ENCODE measurements at places on chromosomes 1 and 21.

- no peak for DNase-seq
Measured at GRCh38 chr1:14037101-14037847, 337.3 kb downstream of the PRDM2 start.

DNA sequence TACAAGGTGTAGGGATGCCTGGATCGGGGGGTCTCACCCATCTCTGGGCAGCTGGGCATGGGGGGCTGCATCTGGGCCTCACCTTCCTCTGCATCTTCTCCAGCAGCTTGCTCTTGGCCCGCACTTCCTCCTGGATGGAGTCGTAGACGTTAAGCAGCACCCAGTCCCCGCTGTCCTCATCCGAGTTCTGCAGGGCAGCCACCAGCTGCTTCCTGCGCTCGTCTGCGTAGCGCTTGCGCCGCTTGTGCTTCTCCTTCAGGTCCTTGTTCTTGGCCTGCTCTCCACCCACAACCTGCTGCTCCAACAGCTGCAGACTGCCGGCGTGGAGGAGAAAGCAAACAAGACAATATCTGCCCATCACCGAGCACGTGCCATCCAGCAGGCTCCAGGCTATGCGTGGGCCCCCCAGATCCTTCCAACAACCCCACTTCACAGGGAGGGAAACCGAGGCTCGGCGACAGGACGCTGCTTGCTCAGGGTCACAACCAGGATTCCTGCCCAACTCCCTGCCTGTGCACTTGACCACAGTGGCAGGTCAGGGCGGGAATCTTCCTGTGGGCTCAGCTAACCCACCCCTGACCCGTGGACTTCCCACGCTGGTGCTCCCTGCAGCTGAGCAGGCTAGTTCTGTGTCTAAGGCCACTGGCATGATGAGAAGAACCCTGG is 21.5 kb upstream of the DDOST start:
- DNase-seq: no peak

DNA sequence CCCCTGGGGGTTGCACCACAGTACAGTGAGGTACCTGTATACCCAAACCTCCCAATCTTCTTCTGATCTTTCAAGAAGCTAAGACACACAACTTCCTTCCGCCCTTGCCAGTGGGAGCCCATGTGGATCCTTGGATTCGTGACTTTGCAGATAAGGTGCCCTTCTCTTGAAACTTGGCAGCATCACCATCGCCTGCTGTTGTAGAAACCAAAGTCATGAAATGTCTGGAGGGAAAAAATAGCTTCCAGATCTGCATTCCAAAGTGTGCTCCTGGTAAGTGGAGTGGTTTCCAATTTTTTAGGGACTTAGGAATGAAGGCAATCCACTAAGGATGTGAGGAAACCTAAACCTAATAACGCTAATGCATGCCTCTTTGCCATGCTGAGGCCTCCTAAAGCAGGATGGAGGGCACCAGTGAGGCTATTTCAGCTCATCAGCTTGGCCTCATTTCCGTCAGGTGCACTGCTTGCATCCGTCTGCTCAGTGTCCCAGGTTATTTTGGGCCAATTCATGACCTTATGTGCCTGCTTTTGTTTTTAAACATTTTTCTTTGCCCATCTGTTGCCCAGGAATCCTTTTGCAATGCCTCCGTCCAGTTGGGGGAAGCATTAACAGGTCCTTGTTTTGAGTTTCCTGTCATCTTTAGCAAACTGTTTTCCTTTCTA is 8.2 kb upstream of the EFHD2 start:
- no peak for DNase-seq

GRCh38 chr1:180527101-180527669 is 24.8 kb upstream of the ACBD6 start:
- DNase-seq: no peak

- no peak for DNase-seq
Measured at GRCh38 chr1:72892461-72892860, 610.1 kb upstream of the NEGR1 start.

GRCh38 chr1:30984165-30984889 is 75.8 kb upstream of the SDC3 start:
- DNase-seq: no peak

DNA sequence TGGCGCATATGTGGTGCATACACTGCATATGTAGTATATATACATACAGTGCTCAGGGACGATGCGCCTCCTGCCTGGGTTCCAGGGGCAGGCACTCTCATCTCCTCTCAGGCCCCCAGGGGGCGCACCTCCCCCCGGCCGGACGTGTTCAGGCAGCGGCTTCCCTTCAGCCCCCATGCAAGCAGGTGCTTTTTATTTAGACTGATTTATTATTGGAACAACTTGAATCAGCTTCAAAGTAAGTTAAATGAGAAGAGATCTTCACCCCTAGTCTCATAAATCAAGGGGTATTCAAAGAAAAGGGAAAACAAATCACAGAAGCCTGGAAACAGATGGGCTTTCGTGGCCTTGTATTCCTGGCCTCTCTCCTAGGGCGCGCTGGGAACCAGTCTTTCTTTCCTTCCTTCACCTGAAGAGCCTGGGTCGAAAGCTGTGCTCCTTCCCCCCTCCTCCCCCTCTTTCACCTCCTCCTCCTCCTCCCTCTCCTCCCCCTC is 64.6 kb downstream of the UBIAD1 start:
- no peak for DNase-seq

DNA sequence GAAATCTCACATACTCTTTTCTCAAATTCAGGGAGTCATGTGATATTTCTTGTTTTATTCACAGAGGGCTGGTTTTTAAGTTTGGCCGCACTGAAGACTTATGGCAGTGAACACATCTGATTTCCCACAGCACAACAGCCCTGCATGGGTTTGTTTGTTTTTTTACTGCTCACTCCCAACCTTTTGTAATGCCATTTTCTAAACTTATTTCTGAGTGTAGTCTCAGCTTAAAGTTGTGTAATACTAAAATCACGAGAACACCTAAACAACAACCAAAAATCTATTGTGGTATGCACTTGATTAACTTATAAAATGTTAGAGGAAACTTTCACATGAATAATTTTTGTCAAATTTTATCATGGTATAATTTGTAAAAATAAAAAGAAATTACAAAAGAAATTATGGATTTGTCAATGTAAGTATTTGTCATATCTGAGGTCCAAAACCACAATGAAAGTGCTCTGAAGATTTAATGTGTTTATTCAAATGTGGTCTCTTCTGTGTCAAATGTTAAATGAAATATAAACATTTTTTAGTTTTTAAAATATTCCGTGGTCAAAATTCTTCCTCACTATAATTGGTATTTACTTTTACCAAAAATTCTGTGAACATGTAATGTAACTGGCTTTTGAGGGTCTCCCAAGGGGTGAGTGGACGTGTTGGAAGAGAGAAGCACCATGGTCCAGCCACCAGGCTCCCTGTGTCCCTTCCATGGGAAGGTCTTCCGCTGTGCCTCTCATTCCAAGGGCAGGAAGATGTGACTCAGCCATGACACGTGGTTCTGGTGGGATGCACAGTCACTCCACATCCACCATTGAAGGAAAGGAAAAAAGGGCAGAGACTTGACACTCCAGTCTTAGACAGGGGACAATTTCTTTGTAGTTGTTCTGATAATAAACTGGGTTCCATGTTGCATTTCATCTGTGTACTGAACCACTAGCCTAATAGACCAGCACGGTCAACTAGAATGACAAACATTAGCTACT is 22.8 kb downstream of the TMEM50A start:
- no peak for DNase-seq

- DNase-seq: no peak
Measured at GRCh38 chr1:20829531-20829930, 42.4 kb upstream of the HP1BP3 start.

- DNase-seq: no peak
Measured at GRCh38 chr1:87739141-87739540, 410.5 kb downstream of the LMO4 start.

DNA sequence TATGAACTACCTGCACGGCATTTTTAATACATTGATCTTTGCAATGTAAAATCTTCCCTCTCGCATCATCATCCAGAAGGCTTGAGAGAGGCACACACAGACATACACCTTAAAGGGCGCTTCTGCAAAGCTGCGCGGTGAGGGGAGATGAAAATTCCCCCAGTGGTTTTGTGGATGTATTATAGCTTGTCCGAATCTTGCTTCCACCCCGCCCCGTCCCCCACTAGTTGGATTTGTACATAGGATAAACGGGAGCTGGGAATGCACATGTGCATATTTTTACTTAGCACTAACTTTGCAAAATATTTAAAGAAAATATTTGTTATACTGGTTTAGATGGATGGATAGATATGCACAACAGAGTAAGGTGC is 542 bp upstream of the ASTN1 start:
- no peak for DNase-seq

- no peak for DNase-seq
Measured at GRCh38 chr1:67626090-67626860, 58.7 kb upstream of the GADD45A start.

- DNase-seq: no peak
Measured at GRCh38 chr1:41662765-41663437, 178.4 kb upstream of the EDN2 start.

DNA sequence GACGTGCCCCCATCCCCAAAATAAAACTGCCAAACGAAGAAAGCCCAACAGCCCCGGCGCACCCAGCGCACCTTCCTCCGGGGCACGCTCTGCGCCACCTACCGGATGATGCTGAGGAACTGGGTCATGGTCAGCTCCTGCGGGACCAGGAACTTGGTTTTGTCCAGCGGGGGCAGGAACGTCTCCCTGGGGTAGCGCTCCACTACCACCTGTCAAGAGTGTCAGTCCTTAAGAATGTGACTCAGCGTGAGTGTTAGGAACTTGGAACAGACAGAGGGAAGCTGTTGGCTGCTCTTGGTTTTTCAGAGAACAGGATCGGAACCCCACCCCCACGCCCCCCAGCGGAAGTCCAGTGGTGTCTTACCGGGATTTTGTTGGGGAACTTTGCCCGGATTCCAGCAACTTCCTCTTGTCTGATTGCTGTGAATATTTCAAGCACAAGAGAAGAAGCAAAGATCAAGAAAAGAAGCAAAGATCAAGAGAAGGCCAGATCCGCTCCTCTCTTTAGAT is 431 bp downstream of the MAP1LC3C start:
- DNase-seq: no peak

- no peak for DNase-seq
Measured at GRCh38 chr1:17723684-17724083, 31.4 kb upstream of the ACTL8 start.

DNA sequence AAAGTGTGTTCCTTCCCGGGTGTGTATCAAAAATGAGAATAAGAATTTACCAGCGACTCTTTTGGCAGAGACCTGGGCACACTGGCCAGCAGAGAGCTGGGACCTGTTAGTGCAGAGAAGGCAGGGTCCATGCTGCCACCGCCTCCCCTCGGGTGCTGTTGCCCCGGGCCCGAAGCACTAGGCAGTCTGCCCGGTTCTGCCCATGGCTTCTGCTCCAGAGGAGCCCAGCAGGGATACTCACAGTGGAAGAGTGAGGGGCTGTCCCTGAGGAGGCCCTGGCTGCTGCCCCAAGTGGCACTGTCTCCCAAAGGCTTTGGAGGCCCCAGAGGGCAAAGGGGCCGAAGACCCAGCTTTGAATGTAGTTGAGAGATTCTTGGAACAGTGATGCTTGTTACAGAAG is 80.5 kb downstream of the MIS18A start:
- no peak for DNase-seq

DNA sequence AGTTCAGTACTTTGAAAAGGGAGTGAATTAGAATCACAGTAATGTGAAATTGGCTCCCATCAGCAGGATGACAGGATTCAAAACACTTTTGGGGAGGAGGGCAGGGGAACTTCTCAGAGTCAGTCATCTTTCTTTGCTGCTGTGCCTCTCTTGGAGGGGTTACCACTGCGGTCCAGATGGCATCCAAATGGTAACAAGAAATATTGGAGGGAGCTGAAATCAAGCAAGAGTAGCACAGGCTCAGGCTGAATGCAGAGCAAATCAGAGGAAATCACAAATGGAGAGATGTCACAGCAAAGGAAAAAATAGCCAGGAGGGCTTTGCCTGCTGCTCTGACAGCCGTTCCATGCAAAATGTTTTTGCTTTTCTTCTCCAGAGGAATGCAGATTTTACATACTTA is 75.0 kb upstream of the C8B start:
- no peak for DNase-seq

DNA sequence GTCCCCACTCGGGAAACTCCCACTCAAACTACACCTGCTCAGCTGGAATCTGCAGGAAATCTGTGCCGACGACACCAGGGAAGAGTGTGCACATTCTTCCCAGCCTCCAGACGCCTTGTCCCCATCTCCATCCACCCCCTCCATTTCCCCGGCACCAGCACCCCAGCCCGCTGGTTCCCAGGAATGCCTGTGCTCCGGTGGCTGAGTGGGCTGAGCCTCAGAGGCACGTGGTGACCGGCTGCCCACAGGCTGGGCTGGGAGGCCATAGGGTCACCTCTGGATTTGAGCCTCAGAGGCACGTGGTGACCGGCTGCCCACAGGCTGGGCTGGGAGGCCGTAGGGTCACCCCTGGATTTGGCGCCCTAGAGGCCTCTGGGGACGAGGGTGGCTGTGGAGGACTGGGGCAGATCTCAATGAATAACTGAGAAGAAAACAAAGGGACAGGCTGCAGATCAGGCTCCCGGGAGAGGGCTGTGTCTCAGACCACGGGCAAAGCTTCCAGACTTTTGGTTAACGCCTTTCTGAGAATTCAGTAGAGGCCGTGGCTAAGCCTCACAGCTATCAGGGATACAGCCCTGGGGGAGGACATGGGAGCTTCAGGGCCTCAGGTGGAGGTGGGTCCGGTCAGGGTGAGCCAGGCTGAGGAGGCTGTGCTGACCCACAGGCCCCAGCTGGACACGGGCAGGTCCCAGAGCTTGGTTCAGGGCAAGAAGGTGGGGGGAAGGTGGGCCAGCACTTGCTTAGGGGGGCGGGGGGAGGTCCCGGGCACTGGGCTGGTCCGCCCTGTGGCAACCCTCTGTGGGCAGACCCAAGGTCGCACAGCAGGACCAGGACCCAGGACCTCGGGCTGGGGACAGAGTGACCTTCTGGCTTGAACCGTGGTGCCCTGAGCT is 17.3 kb upstream of the TTLL10 start:
- DNase-seq: no peak

DNA sequence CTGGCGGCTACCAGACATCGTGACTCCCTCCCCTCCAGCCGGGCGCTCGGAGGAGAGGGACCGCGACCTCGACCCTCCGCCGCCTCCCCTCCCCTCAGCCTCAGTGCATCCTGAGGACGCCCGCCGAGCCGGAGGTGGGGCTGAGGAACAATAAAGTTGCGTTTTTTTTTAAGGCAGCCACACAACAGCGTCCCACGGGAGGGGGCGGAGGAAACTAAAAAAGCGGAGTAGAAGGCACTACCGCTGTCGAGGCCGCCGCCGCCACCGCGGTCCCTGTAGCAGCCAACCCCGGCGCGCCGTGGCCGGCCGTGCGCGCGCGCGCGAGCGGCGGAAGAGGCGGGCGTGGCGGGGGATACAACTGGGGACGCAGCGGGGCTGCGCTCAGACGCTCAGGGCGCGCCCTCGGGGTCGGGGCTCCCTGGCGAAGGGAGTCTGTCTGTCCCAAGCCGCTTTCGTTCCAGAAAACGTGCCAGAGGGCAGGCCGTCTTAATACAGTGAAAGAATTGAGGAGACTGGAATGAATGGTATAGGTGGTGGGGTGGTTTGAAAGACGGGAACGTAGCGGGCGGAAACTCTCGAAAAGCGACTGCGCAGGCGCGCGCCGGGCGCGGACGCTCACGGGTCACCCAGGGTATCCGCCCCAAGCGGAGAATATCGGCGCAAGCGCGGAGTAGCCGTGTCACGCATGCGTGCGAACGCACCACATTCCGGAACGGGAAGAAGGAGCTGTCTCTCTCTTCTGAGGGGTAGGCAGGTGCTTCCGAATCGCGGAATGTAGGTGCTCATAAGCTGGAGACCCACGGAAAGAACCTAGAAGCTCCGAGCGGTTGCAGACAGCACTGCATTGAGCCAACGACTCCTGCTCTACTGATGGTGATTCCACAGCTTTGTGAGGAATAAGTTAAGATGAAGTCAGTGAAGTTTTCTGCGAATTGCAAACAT is at the start of gene COP1:
Gene COP1, minus strand, starts transcription at position 326 of the 942 bp plus-strand sequence. Its CDS starts 308 bp downstream, at position 18.
- DNase-seq: peak; percentile 97
